ENCODE measurements at places on chromosomes 3 and 15.

DNA sequence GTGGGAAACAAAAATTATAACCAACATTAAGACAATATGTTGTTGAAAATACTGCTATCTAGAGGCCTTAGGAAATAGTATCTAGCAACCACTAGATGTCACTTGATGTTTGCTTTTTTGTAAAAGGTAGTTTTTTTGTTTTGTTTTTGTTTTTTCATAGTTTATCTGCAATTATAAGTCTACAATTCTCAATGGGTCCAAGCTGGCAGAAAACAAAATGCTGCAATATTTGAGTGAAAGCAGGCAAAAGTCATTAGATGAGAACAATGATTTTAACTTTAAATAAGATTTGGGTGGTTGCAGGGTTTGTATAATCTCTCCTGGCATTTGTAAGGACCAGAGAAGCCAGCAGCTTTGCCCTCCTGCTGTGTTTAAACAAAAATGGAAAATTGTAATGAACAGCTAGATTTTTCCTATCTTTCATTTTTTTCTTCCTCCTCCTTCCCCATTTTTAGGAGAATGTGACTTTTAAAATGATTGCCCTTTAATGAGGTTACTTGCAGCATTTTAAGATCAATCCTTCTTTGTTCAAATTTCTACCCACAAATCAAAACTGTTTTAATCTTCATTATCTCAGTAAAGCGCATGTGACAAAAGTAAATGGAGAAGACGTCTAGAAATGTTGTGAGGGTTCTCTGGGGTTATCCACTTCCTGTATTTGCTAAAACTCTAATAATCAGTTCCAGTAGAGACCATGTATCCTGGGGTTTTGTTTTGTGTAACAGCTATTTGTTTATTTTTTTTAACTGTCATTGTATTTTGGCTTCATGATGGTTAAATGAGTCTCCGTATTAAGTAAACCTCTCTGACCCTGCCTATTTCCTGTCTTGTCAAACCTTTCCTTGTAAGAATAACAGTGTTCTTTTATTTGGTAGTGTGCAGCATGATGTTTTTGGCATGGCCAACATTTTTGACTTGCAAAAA is 27.3 kb downstream of the DUT start:
- no peak for DNase-seq

- no peak for DNase-seq
Measured at GRCh38 chr3:45055411-45056143, 29.5 kb downstream of the CLEC3B start.

GRCh38 chr3:135897715-135898114 is 67.8 kb upstream of the PPP2R3A start:
- DNase-seq: no peak

DNA sequence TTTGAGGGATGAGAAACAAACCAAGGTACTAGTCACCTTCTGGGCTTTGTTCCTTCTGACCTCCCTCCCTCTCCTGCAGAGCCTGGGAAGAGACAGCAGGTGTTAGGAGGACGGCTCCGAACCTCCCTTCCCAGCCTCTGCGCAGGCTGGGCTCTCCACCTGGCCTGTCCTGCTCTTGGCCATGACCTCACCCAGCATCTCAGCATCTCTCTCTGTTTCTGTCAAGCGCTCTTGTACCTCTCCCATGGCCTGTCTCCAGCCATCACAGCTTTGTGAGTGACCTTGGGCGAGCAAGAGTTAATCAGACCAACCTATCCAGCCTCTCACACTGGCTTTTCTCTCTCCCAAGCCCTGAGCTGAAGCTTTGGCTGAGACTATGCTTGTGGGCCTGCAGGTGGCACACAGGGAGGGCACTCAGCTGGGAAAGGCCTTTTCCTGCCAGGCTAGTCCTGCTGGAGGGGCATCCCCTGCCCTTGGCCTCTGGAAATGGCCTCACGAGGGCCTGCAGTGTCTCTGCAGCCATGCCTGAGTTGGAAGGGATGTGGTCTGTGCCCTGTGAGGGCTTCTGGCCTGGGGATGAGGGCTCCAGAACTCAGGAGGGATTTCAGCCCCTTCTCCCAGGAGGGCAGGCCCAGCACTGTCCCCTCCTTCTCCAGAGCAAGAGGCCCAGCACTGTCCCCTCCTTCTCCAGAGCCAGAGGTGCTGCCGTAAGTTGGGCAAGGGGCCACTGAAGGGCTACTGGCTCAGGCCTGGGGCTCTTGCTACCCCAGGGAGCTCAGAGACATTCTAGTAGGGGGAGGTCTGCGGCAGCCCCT is 2.1 kb downstream of the CHST13 start:
- DNase-seq: no peak

GRCh38 chr3:42741796-42742195 is 31.3 kb downstream of the CCDC13 start:
- DNase-seq: no peak

DNA sequence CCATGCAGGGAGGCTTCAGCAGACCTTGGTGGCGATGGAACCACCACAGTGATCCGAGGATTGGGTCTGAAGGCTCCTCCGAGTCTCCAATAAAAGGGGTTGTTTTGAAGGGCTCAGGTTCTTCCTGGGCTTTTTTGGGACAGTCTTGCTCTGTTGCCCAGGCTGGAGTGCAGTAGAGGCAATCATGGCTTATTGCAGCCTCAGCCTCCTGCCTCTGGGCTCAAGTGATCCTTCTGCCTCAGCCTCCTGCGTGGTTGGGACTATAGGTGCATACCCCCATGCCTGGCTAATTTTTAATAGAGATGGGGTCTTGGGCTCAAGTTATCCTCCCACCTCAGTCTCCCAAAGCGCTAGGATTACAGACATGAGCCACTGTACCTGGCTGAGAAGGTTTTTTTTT is 84.8 kb downstream of the IGF1R start:
- DNase-seq: no peak

DNA sequence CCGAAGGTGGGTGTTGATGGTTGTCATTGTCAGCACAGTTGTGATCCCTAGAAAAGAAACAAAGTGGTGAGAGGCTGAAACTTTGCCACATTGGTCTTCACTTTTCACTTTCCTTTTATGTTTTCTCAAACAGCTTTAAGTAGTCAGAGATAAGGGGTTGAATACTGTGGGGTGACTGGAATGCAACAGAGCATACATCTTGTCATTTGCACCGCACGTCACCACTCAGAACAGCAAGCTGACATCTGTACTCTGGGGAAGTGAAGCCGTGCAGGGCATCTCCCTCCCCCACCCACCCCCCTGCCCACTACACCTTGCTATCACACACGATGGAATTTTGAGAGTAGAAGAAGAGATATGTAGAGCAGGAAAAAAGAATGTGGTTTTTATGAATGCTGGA is 211.7 kb downstream of the GABRB3 start:
- DNase-seq: no peak

DNA sequence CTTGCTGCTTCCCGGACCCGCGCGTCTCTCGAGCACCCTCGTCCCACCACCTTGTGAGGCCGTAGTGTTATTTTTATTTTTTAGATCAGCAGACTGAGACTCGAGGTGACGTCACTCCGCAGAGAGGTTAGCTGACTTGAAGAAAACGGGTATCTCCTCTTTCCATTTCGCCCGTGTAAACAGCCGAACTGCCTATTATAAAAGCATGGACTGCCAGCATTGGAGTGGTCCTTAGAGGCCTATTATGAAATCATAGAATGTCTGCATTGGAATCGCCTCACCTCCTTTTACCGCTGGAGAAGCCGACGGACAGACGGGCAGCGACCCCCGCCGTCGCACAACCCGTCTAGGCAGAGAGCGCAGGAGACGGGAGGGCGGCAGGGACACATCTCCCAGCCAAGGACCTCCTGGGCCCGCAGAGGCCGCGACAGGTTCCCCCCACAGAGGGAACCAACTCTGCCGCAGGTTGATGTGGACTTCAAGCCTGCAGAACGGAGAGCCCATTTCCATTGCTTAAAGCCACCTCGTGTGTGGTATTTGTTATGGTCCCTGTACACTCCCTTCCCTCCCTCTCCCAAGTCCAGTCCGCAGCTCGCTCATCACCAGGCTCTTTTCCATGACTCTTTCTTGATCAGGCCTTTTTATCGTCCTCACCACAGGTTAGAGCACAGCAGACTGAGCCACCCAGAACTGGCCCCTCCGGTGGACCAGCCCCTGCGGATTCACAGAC is 540 bp upstream of the PPP1R2 start:
- no peak for DNase-seq

GRCh38 chr3:133674290-133674919 is 12.7 kb upstream of the TOPBP1 start:
- DNase-seq: no peak

- DNase-seq: no peak
Measured at GRCh38 chr3:52181543-52181942, 16.4 kb upstream of the ALAS1 start.

GRCh38 chr3:185175370-185175987 is 22.6 kb upstream of the C3orf70 start:
- no peak for DNase-seq

- no peak for DNase-seq
Measured at GRCh38 chr3:189977174-189977573, 143.5 kb downstream of the P3H2 start.

- no peak for DNase-seq
Measured at GRCh38 chr3:171797265-171797679, 13.0 kb downstream of the PLD1 start.

GRCh38 chr15:70016511-70016994 is 81.2 kb downstream of the TLE3 start:
- DNase-seq: no peak

GRCh38 chr3:11671648-11672100 is 28.0 kb upstream of the VGLL4 start:
- no peak for DNase-seq

DNA sequence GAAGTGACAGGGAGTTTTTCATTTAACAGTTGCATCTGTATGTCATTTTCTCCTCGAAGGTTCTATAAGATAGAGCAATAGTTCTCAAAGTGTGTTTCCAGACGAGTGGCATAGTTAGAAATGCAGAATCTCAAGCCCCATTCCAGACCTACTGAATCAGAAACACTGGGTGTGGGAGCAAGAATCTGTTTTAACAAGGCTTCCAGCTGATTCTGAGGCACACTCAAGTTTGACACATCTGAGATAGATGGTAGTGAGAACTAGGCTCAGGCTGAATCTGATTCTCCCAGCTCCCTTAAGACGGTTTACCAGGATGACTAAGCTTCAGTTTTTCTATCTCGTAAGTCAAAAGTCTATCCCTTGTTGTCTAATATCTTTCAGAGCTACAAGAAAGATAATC is 159.8 kb upstream of the NUDT16 start:
- DNase-seq: no peak

DNA sequence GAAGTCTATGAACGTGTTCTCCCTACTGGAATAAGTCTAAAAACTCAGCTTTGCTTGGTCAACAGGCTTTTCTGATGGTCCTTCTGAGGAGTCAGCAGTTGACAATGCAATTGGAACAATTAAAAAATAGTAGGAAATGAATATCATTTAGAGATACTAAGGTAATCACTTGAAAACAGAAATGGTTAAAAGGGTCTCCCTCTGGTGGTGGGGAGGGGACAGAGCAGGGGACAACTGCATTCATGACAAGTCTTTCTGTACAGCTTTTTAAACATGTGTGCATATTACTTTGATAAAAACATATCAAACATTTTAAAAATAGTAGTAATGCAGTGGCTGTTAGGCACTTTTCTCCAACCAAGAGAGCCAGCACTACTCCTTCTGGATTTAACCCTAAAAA is 119.9 kb upstream of the FHIT start:
- no peak for DNase-seq

GRCh38 chr3:50124800-50125178 is 30.3 kb upstream of the SEMA3F start:
- DNase-seq: no peak

DNA sequence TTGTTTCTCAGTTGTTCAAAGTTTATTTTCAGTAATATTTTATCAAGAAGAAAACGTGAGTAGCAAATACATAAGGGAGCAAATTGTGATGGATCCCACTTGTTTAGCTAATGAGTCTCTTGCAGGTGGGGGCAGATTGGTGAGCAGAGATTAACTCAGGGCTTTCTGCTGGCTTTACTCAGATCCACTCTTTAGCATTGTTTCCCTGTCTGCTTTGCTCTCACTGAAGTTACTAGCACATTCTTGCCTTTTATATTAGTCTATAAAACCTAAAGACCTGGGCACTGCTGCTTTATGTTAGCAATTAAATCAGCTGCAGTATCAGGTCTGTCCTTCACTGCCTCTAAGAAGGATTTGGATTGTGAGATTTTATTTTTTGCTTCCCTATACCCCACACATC is 71.5 kb downstream of the STAC start:
- no peak for DNase-seq

DNA sequence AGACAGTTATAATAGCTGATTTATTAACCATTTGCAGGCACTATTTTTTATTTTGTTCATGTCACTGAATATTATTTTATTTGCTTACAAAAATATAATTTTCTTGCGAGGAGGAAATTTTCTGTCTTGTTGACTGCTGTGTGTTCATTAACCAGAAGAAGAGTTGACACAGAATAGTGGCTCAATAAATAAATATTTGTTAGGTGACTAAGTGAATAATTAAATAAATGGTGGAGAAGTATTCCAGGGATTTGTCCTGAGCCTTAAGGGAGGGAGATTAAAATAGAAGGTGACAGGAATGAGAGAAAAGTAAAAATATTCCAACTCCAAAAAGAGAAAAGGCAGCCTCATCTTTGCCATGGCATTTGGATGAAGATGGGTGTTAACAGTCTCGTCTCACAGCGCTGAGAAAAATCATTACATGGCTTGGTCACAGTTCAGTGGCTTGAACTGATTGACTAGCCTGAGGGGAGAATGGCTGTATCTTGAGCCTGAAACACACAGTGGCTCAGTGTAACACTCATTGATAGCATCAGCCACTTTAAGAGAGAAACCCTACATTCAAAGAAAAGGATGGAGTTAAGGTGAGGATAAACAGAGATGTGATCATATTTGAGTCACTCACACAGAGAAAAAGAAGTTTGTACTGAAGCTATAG is 449.9 kb upstream of the NAALADL2 start:
- DNase-seq: no peak

DNA sequence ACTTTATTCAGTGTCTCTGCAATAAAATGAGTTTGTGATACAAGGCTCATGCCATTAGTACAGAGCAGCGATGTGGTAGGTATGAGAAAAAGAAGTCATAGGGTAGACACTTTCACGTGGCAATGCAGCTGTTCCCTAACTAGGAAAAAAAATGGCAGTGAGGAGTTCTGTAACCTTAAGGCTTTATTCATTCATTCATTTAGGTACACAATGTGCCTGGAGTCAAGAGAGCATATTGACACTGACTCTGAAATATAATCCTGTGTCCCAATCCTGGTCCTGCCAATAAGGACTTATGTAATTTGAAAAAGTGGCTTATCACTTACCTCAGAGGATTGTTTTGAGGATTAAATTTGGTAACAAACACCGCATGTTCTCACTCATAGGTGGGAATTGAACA is 173.0 kb upstream of the AZI2 start:
- DNase-seq: no peak
